ENCODE measurements at places on chromosomes 3 and 15. TPM values are rescaled to one million over a fixed set of nuclear protein-coding genes. Genes with fewer than 3 reads are reported as not detected.
A peak's percentile ranks its signal among the peaks of the same experiment; 100 is the strongest.

- peak overlapping the region; percentile 64 for H3K27ac ChIP-seq
- no peaks in the 10 kb centered on the region for H3K36me3 ChIP-seq
- DNase-seq: peak; percentile 25
- H3K4me3 ChIP-seq: no peak overlapping the region
- H3K27me3 ChIP-seq: no peaks in the 10 kb centered on the region
- H3K4me1 ChIP-seq: no peaks in the 10 kb centered on the region
These were observed 34.1 kb downstream of the TSPAN3 start for GRCh38 chr15:77036537-77037387.

DNA sequence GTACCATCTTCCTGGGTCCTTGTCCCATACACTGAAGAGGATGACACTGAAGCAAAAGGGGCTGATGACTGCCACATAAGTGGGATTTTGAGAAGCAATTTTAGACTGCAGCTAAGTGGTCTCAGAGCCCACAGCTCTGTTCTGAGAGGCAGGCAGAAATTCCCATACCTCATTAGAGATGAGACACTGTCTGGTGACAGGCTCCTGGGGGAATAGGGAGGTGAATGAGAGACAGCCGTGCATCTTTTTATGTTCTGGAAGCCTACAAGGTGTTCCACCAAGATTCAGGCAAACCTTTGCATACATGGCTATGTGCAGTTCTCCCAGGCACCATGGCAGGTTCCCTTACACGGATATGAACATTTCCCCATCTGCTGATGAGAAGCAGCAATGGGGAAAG, 47.2 kb downstream of the LIMD1 start:
- H3K36me3 ChIP-seq: peaks cover 1% of the 10 kb centered on the region
- H3K4me3 ChIP-seq: no peak overlapping the region
- H3K27me3 ChIP-seq: no peaks in the 10 kb centered on the region
- H3K27ac ChIP-seq: peak overlapping the region; percentile 59
- peaks cover 49% of the 10 kb centered on the region for H3K4me1 ChIP-seq
- DNase-seq: no peak

- DNase-seq: no peak
- H3K4me3 ChIP-seq: no peak overlapping the region
- no peaks in the 10 kb centered on the region for H3K36me3 ChIP-seq
- H3K27me3 ChIP-seq: no peaks in the 10 kb centered on the region
These were observed 646.0 kb downstream of the TUSC7 start for GRCh38 chr3:117355566-117355965.

GRCh38 chr15:67862750-67863441, 23.1 kb upstream of the RNU6-1 start:
- H3K4me3 ChIP-seq: no peak overlapping the region
- DNase-seq: no peak
- H3K36me3 ChIP-seq: no peaks in the 10 kb centered on the region
- peak overlapping the region; percentile 80 for H3K27ac ChIP-seq
- H3K27me3 ChIP-seq: no peaks in the 10 kb centered on the region

- no peaks in the 10 kb centered on the region for H3K36me3 ChIP-seq
- H3K4me1 ChIP-seq: no peaks in the 10 kb centered on the region
- no peaks in the 10 kb centered on the region for H3K27me3 ChIP-seq
- H3K4me3 ChIP-seq: no peak overlapping the region
These were observed 70.3 kb upstream of the IQSEC1 start for GRCh38 chr3:13143381-13144004.

- no peaks in the 10 kb centered on the region for H3K4me1 ChIP-seq
- H3K4me3 ChIP-seq: no peak overlapping the region
- H3K27me3 ChIP-seq: no peaks in the 10 kb centered on the region
- no peak overlapping the region for H3K27ac ChIP-seq
- DNase-seq: no peak
These were observed 272.0 kb downstream of the RORA start for GRCh38 chr15:60957111-60957510.

Gene GABRR3
- total RNA-seq: not detected

Data from Caco-2 (cell line).